ENCODE measurements at places on chromosomes 1 and 21. TPM values are rescaled to one million over a fixed set of nuclear protein-coding genes. Genes with fewer than 3 reads are reported as not detected.
A peak's percentile ranks its signal among the peaks of the same experiment; 100 is the strongest.

GRCh38 chr1:70990469-70991253 is 57.0 kb downstream of the PTGER3 start:
- DNase-seq, result no peak

Gene KHDC4
- polyA plus RNA-seq, result 48.1 TPM

DNA sequence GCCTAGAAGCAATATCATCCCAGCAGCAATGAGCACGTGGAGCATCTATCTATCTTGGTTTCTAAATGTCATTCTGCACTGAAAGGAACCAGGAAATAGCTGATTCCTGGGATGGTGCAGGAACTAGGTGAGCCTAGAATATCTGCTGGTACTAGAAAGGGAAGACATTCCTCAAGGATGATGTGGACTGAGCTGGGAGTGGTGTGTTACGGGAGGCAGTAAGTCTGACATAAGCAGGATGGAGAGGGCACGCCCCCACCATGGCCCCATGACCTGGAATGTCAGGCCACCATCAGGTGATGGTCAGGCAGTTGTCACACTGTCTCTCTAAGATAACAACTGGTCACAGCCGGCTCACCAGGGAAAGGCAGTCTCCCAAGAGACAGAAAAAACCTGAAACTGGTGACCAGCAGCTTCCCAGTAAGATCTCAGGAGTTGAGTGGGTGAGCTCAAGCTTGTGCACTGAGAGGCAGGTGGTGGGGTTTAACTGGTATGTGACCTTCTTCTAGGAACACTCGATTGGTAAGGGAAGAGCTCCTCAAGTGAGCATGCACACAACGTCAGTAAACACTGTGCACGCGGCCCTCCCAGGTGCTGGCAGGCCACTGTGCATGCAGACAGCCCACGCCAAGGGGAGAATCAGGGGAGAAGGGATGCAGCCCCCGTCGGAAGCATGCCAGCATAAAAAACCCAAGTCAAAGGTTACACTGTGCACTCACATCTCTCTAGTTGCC is 148.7 kb downstream of the ADSS2 start:
- no peak for DNase-seq

- no peak for DNase-seq
These were observed 1512.0 kb upstream of the PRMT6 start for GRCh38 chr1:105544475-105544874.

Gene TAS1R3
- 0.24 TPM for polyA plus RNA-seq

Gene DENND2D
- 15.3 TPM for polyA plus RNA-seq

- DNase-seq, result no peak
These were observed at the start of gene HMGB4 for GRCh38 chr1:33863779-33864178. Gene HMGB4 (plus strand): TSS chr1:33864079. CDS start chr1:33864192, 113 bp downstream.

GRCh38 chr1:85404408-85404807 is 60.6 kb downstream of the DDAH1 start:
- DNase-seq, result no peak

Gene RIPPLY3
- 1.6 TPM for polyA plus RNA-seq

DNA sequence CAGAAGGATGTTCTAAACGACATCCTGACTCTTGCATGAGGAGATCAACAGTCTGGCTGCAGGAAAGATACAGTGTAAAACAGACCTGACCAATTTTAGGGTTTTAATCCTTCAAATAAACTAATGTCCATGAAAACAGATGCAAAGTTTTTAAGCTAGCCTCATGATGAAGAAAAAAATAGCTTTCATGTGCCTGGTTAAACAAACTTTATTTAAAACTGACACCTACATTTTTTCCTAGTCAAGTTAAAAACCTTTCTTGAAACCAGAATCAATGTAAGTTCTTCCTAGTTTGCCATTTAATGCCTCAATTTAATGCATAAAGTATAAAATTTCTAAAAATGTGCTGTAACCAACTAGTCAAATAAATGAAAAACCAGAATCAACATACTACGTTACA is 2.9 kb downstream of the WDR26 start:
- DNase-seq, result no peak

Gene TGFB2
- polyA plus RNA-seq, result 13.6 TPM

DNA sequence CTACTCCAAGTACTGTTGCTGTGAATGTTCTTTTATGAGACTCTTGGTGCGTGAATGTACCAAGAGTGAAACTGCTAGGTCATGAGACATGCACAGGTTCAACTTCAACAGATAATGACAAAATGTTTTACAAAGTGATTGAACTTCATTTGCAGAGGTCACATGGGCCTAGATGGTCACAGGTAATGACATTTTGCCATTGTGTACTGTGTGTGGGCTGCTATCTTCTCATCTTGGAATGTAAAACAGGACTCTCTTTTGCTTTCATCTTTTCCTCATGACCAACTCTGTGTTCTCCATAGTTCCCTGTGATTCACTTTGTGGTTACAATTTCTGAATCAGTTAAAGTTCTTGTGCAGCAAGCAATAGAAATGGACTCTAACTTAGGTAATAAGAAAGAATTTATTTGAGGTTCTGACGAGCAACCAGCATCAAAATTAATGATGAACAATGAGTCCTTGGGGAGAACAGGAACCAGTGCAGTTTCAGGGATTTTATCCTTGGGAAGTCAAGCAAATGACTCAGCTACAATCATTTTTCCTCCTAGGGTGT is 16.2 kb upstream of the TSNAX start:
- DNase-seq, result no peak

Gene PTGS2
- 2.6 TPM for polyA plus RNA-seq

Gene TBX15
- 0.31 TPM for polyA plus RNA-seq

DNA sequence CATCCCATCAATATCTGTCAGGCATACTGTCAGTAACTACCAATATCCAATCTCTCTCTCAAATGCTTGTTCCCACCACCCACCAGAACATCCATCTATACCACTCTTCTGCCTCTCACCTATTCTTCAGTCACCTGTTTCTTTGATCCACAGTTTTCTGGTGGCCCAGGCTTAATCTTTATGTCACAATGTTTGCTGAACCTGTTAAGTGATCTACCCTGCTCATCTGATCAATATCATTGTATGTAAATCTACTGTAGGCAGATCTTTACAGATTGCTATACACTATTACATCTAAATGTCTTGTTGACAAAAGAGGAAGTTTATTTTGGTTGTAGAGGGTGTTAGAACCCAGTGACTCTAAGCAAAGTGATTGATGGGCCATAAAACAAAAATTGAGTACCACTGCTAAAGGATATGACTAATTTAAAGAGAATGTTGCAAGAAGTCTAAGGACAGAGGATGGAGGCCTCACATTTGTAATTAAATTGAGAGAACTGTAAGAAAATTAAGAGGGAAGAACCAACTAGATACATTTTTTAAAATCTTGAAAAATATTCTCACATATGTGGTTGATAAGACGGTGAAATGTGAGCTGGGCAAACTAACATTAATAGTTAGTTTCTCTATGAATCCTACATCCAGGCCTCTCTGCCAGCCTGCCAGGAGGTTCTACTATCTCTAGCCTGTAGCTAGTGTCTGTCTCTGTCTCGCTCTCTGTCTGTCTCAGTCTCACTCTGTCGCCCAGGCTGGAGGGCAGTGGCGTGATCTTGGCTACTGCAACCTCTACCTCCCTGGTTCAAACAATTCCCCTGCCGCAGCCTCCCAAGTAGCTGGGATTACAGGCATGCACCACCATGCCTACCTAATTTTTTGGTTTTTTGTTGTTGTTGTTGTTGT is 34.1 kb downstream of the EGLN1 start:
- no peak for DNase-seq

DNA sequence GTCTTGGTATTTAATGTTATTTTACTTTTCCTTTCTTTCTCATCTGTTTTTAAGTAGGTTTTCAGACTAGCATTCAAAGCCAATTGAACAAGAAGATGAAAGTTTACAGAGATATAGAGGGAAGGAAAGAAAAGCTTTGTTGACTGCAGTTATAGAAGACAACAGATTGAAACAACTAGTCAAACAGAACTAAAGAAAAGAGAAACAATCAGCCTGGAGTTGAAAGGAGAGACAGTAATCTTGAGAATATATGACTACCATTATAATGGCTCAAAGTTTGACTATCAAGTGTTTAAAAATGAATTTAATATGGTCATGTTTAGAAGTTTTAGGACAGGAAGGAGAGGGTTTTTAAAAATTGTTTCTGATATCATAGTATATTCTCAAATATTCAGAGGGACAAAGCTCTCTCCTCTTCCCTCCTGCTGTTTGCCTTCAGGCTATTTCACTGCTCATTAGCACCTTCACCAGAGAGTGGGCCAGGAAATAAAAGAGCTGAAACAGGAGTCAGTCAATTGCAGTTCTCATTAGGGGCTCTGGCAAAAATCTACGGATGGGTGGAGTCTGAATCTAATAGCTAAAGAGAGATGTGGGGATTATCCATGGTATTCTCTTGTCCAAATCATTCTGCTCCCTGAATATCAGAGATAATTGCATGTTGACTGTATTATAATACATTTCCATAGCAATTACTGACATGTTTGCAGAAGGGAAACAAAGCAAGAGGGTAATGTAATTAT is 577.8 kb downstream of the BRINP3 start:
- no peak for DNase-seq

DNA sequence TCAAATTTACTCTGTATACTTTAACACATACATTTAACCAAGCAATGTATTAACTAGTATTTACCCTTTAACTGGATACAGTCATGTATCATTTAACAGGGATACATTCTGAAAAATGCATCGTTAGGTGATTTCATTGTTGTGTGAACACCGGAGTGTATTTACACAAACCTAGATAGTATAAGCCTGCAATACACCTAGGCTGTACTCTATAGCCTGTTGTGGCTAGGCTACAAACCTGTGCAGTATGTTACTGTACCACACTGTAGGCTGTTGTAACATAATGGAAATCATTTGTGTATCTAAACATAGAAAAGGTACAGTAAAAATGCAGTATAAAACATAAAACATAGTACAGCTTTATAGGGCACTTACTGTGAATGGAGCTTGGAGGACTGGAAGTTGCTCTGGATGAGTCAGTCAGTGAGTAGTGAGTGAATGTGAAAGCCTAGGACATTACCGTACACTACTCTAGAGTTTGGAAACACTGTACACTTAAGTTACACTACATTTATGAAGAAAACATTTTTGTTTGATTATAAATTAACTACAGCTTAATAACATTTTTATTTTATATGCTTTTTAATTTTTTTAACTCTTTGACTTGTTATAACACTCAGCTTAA is 21.3 kb downstream of the RGS4 start:
- DNase-seq, result no peak

Gene KIF17
- polyA plus RNA-seq, result 3.9 TPM

DNA sequence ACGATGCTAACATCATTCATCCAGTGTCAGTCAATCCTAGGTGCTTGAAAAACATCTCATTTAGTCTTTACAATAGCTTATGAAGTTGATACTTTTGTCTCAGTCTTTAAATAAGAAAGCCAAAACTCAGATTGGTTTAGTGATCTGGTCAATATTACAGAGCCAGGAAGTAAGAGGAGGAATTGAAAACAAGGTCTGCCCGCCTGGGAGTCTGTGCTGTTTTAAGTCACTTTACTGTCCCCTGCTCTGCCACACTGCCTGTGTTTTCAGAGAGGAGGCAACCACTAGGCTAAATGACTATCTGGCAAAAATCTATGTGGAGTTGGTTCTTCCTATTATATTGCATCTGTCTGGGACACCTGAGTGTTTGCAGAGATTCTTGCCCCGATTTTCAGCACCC is 62.3 kb downstream of the ST6GALNAC3 start:
- no peak for DNase-seq

Gene HES3
- not detected for polyA plus RNA-seq

Gene KDM5B
- 94.2 TPM for polyA plus RNA-seq

- no peak for DNase-seq
These were observed 1176.5 kb downstream of the NCAM2 start for GRCh38 chr21:22174746-22175145.

Gene TRNP1
- 5.9 TPM for polyA plus RNA-seq

DNA sequence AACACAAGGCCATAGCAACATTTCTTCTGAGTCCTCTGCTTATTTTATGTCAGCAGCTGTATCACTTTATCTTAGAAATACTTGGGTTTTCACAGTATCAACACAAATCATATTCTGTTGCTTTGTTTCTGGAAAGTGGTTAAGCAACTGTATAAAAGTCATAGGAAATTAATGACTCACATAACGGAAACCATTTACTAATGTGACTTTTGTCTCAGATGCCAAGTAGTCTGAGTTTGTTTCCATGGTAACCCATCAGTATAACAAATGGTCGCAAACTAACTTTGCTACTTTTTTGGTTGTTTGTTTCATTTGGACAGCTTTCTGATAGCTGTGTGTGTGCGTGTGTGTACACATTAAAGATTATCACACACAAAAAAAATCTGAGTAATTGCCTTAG is 31.1 kb downstream of the EEIG2 start:
- peak; percentile 73 for DNase-seq

- DNase-seq, result no peak
These were observed 166.3 kb downstream of the DUSP10 start for GRCh38 chr1:221575605-221576004.

DNA sequence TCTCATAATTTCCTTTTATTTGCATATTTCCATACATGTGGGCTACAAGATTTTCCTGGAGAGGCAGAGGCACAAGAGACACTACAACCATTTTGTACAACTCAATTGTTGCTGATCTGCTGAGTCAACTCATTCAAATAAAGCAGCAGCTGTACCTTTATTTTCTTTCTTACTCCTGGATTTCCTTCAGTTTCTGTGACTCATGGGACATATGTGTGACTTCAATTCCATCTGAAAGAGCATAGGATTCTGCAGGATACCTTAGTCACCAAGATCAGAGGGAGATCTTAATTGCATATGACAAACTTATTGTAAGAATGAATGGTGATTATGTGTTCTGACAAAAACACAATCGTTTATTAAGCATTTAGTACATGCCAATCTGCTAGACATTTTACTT is 2219.4 kb downstream of the NCAM2 start:
- no peak for DNase-seq

DNA sequence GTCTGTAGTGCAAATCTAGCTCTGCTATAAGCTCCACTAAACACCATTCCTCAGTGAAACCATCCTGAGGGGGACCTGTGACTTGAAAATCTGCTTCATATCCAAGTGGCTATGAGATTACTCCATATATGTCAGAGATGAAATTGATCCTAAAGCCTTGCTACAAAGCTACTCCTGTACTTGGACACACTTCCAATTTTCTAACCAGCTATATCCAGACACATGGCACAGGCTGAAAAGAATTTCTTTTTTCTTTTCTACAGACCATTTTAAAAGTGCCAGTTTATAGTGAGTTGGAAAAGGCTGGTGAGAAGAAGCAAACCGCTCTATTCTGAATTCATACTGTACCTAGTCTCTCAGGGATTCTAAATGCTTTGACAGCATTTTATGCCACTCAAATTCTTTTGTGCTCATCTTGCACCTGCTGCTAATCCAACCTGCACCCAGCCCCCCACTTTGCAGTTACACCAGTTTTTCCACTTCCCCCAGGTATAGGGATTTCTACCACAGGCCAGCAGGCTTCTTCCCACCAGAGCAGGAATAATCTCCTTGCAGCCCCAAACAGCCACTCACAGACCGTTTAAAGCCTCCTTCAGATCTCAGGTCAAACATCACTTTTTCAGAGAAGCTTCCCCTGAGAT is 112.5 kb downstream of the RERE start:
- DNase-seq, result no peak

GRCh38 chr1:3440711-3441409 is 13.6 kb upstream of the ARHGEF16 start:
- no peak for DNase-seq

Data from right renal cortex interstitium (tissue), 3 donors.